ENCODE measurements at places on chromosomes 1 and 21.

DNA sequence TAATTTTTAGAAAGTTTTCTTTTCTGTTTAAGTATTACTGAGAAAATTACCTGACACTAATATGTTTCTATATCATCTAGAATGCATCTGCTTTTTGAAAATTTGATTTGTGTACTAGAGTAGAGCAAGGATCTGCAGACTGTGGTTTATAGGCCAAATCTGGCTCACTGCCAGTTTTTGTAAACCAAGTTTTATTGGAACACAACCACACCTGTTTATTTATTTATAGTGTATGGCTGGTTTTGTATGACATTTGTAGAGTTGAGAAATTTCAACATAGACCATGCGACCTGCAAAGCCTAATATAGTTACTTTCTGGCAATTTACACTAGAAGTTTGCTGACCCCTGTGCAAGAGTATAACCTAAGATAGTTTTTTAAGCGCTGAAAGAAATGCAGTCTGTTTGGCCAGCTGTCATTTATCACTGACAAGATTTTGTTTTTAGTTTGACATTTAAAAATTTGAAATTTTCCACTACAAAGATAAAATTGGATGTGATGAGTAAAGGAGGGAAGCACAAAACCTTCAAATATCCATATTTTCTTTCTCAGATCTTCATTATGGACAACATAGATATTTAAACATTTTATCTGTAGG is 36.1 kb upstream of the CACYBP start:
- DNase-seq = no peak

DNA sequence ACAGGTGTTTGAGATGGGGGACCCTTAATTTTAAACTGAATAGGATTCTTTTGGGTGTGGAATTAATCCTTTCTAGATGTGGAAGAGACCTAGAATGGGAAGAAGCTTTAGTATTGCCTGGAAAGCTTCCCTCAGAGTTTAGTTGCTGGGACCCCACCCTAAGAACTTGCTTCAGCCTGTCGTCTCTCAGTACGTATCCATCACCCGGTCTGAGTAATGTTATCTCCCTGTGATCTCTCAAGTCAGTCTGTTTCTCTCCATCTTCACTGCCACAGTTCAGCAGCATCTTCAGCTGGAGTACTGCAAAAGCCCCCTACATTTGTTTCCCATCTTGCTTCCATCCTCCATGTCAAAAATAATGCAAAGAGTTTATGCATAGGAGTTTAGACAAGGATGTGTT is 28.9 kb downstream of the CNST start:
- no peak for DNase-seq

GRCh38 chr1:160777486-160778089 is 18.4 kb upstream of the LY9 start:
- DNase-seq = peak; percentile 86

GRCh38 chr1:29924017-29924431 is 687.7 kb downstream of the PTPRU start:
- no peak for DNase-seq

- no peak for DNase-seq
Observed at GRCh38 chr21:44443891-44444285, 11.4 kb upstream of the LRRC3 start.

DNA sequence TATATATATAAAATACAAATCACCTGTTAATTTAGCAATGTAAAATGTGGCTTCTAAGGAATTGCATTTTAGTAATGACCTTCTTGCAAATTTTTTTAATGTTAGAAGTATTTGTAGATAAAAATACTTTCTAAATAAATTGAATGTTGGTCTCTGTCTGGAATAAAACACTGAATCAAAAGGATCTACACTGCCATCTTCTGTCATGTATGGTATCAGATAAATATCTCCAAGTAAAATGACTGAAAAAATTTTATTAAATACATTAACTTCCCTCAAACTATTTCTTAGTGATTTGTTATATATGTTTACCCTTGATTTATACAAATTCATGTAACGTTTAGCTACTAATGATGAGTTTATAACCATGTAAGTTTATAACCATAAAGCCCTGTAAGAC is 2029.3 kb downstream of the MRPL39 start:
- no peak for DNase-seq

- no peak for DNase-seq
Observed at GRCh38 chr21:29196670-29197191, 66.3 kb downstream of the MAP3K7CL start.

DNA sequence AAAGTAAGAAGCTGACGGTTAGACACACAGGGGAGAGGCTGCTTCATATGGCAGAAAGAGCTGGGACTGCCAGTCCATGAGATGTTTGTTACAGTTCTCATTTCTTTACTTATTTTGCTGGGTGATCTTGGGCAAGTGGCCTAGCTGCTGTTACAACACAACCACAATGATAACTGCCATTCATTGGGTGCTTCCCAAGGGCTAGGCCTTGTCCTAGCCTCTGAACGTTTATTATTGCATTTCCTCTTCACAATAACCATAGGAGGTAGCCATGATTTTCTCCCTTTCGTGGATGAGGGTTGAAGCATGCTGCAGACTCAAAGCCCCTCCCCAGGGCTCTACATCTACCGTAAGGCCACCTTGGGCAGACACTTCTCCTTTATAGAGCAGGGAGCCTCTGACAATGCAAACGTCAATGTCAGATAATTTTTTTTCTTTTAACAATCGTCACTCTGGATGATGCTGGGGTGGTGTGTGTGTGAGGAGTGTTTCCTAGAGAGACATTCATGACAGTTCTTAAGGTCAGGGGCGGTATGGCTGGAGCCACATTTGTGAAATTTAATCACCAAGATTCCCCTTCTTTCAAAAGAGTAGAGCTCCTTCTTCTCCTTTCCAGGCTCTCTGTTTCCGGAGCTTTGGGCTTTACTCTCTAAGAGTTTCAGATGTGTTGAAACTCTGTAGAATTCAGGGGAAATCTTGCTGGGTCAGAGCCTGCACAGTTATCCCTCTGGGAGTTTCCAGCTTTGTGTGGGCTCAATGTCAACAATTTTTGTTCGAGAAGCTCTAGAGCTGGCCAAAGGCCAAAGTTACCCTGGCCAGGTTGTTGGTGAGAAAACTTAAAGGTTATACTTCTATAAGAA is 138.5 kb upstream of the SGIP1 start:
- DNase-seq = peak; percentile 29

DNA sequence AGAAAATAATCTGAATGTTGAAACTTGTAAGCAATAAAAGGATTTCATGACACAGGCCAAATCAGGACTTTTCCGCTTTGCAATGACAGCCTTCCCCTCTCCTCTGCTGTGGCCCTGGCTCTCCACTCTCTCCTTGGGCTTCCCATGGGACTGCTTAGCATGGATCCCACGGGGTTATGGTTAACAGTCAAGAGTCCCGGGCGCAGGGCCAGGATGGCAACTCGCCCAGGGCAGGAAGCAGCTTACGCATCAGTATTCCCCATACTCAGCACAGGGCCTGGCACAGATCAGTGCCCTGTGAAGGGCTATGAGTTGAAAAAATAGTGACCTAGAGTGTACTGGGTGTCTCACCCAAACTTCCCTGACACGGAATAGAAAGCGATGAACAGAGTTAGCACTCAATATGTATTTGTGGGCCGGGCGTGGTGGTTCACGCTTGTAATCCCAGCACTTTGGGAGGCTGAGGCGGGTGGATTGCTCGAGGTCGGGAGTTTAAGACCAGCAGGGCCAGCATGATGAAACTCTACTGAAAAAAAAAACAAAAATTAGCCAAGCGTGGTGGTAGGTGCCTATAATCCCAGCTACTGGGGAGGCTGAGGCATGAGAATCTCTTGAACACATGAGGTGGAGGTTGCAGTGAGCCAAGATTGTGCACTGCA is 29.1 kb upstream of the GRHL3 start:
- no peak for DNase-seq

GRCh38 chr1:53734650-53735211 is 4.2 kb downstream of the GLIS1 start:
- DNase-seq = no peak

GRCh38 chr1:39917825-39918224 is 16.1 kb upstream of the MYCL start:
- DNase-seq = no peak

DNA sequence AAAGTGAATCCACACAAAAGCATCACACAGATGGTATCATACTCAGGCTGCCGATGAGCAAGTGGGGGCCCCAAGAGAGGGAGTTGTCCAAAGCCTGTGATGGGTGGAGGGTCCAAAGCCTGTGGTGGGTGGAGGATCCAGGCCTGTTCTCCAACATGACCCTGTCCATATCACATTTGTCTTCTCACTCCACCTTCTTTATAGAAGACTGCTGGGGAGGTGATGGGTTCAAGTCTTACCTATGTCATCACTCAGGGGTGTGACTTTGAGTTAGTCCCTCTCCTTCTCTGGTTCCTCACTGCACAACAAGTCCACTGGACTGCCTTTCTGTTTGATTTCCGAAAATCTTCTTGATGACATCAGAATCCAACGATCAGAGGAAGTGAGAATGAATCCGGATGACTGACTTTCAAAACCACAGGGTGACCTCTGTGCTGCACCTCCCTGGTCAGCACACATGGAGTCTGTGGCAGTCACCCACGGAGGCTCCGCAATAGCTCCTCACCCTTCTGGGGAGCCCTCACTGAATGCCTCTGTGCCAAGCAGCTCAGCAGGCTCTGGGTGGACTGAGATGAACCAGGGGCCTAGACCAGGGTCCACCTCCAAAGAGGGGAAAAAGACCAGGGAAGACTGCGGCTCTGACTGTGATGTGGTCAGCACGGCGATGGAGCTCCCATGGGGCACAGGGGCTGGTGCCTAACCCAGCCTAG is 166.8 kb downstream of the HIVEP3 start:
- DNase-seq = no peak

- no peak for DNase-seq
Observed at GRCh38 chr1:37240897-37241296, 206.6 kb upstream of the GRIK3 start.
